ENCODE measurements at places on chromosomes 16 and 17.

GRCh38 chr17:80559825-80560251, 15.2 kb downstream of the RPTOR start:
- no peak for DNase-seq

- no peak for DNase-seq
These were observed 245.7 kb downstream of the FOXL1 start for GRCh38 chr16:86823888-86824671.

DNA sequence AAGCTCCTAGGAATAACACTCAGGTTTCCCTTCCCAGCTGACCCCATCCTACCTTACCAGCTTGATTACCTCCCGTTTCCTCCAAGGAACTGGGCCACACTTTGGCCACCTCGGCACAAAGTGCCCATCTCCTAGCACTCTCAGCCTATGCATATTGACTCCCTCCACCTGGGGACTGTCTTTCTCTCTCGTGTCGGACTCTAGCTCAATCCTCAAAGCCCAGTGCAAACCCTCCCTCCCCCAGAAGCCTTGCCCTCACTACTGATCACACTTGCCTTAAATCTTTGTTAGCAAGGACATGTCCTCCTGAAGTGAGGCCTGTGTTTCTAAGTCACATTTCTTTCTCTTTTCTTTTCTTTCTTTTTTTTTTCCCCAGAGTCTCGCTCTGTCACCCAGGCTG, 2.6 kb upstream of the RAB26 start:
- no peak for DNase-seq

DNA sequence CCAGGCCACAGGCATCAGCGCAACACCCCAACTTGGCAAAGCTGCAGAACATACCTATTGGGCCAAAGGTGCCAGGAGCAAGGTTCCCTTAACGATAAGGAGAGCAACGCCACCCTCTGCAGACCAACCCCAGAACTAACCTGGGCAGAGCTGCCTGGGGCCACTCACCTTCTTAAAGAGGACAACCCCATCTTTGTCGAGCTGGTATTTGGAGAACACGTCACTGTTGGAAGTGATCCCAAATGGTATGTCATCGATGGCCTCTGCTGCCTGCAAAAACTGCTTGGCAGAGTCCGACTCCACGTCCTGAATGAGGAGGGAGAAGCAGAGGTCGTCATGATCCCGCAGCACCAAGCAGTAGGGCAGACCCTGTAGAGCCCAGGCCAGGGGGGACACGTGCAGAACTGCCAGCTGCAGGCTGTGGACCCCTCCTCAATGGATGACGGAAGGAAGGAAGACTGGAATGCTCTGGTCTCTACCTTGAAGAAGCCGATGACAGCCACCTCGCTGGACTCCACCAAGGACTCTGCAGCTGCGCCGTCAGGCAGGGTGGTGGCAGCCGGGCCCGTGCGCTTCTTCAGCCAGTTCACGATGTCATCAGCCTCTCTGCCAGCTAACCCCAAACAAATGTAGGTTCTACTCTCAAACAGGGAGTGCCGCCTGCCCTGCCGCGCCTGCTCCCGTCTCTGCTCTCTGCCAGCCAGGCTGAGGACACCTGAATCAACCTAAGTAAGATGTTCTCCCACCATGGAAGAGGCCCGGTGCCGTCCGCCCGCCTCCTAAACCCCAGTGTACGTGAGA, 5.2 kb downstream of the P4HB start:
- no peak for DNase-seq

DNA sequence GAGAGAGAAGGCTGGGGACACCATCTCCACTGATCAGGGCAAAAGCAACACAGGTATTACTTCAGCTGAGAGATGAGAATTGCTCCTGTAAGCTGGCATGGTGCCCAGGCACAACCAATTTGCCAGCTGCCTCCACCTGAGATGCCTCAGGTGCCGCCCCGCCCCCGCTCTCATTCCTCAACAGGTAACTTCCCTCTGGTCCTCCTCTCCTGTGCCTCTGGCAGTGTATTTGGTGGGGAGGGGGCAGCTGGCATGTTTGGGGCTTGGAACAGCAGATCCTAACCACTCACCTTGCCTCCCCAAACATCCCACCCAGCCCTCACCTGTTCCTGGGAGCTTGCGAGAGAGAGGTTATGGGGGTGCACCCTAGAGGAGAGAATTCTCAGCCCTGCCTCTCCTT, 2.9 kb upstream of the SRCIN1 start:
- no peak for DNase-seq

GRCh38 chr17:79872762-79873161, 33.5 kb upstream of the CBX4 start:
- no peak for DNase-seq

GRCh38 chr17:69246726-69247375, 18.2 kb upstream of the ABCA10 start:
- DNase-seq: no peak

DNA sequence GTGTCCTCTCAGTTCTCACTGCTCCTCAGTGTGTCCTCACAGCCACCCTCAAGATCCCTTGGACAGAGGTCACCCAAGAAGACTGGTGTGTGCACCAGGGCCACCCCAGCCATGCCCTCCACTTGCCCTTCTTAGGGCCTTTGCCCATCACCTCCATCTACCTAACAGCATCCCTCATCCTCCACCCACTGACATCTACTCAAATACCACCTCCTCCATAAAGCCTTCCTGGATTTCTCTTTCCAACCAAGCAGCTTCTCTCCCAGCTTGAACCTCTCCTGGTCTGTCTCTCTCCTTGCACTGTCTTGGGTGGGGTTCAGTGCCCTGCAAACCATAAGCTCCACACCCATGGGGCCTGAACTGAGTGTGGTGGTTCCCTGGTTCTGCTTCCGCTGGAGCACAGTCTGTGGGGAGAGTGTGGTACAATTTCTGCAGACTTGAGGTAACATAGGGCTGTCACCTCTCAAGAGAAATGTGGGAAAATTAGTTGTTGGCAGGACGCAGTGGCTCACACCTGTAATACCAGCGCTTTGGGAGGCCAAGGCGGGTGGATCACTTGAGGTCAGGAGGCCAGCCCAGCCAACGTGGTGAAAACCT, 14.4 kb downstream of the KATNB1 start:
- DNase-seq: no peak

GRCh38 chr17:81733507-81734404, 21.7 kb downstream of the SLC25A10 start:
- DNase-seq: peak; percentile 35
